Ammon's horn (tissue), 1 donor: ENCODE measurements at places on chromosomes 2 and 18.

DNA sequence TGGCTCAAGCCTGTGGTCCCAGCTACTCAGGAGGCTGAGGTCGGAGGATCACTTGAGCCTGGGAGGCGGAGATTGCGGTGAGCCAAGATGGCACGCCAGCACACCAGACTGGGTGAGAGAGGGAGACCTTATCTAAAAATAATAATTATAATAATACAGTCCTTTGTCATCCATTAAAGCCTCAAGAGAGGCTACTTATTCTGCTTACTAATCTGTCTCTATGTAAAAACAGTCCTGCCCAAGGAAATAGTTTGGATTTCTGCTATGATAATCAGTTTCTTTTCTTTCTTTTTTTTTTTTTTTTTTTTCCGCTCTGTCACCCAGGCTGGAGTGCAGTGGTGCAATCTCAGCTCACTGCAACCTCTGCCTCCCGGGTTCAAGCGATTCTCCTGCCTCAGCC is 228.3 kb downstream of the C1D start:
- no peak for DNase-seq

DNA sequence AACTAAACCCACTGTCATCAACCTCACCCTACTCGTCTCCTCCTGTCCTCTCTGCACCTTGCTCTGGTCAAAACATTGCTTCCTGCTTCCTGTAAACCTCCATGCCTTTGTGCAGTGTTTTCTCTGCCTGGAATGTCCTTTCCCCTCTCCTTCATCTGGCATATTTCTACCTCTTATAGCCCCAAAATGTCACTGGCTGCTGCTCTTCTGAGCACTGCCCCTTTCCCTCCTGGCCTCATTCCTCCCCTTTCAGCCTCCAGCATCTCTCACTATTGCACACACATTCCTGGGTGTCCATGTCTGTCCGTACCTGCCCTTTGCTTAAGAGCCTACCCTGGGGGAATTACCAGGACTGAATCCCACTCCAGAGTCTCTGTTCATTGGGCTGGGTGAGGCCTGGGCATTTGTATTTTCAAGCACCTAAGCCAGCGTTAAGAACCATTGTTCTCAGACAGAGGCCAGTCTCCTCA is 84.9 kb downstream of the MOGAT1 start:
- no peak for DNase-seq

- DNase-seq = no peak
Observed at GRCh38 chr18:39990540-39990939, 1964.5 kb upstream of the PIK3C3 start.

GRCh38 chr2:126761981-126762878 is 106.3 kb downstream of the GYPC start:
- DNase-seq = no peak

GRCh38 chr2:222424729-222425671 is 657 bp downstream of the SGPP2 start:
- DNase-seq = peak; percentile 54

GRCh38 chr2:227653419-227653818 is 13.2 kb upstream of the SCYGR5 start:
- DNase-seq = no peak

DNA sequence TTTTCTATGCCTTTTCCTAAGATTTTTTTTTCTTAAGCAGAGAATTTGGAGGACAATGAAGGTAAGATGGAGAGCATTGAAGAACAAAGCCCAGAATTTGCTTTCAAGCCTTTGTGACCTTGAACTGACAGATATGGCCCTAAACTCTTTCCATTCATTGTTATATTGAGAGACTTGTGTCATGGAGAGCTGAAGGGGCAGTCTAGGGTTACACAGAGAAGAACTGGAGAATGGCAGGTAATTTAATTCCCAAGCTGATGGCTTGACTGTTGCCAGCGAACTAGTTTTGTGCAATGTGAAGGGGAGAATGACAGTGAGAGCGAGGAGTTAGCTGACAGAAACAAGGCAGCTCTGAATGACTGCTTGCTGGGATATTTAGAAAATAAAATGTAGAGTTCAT is 1344.2 kb downstream of the LRP1B start:
- DNase-seq = no peak

- DNase-seq = peak; percentile 3
Observed at GRCh38 chr2:32358111-32358482, 1.3 kb downstream of the BIRC6 start.

DNA sequence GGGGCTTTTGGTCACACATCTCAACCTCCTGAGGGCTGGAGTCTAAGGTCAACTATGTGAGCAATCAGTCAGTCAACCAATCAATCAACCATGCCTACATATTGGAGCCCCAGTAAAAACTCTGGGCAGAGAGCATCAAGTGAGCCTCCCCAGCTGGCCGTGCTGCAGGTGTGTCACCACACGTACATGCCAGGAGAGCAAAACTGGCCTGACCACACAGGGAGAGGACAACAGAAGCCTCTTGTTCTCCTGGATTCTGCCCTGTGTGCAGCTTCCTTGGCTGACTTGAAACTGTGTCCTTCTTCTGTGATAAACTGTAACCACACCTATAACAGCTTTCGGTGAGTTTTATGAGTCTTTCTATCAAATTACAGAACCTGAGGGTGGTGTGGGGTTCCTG is 25.9 kb downstream of the GPR35 start:
- DNase-seq = no peak

- DNase-seq = no peak
Observed at GRCh38 chr2:10260130-10260529, 42.6 kb upstream of the HPCAL1 start.

- DNase-seq = no peak
Observed at GRCh38 chr2:161344692-161345091, 36.5 kb downstream of the PSMD14 start.

GRCh38 chr2:105734762-105735538 is 9.8 kb upstream of the NCK2 start:
- no peak for DNase-seq
